DMS79 treated with DMSO at 0.1 percent for 48 hours (cell line): ENCODE measurements at places on chromosomes 11 and 22.

DNA sequence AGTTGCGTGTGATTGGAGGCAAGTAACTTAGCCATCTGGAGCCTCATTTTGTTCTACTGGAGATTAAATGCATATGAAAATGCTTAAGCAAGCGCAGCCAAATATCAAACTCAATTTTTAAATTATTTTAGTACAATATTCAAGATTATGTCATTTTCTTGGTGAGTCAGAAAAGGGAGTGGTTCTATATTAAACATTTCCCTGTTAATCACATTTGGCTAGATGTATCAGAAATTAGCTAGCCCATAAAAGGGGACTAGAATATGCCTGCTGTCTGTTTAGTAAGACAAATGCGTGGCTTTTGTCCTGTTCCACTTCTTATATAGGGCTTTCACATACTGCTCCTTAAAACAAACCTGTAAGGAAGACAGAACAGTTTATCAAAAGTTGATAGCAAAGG is 35.0 kb upstream of the BMAL1 start:
- DNase-seq = no peak

- DNase-seq = no peak
Measured at GRCh38 chr11:78180751-78181150, 7.7 kb downstream of the KCTD21 start.

DNA sequence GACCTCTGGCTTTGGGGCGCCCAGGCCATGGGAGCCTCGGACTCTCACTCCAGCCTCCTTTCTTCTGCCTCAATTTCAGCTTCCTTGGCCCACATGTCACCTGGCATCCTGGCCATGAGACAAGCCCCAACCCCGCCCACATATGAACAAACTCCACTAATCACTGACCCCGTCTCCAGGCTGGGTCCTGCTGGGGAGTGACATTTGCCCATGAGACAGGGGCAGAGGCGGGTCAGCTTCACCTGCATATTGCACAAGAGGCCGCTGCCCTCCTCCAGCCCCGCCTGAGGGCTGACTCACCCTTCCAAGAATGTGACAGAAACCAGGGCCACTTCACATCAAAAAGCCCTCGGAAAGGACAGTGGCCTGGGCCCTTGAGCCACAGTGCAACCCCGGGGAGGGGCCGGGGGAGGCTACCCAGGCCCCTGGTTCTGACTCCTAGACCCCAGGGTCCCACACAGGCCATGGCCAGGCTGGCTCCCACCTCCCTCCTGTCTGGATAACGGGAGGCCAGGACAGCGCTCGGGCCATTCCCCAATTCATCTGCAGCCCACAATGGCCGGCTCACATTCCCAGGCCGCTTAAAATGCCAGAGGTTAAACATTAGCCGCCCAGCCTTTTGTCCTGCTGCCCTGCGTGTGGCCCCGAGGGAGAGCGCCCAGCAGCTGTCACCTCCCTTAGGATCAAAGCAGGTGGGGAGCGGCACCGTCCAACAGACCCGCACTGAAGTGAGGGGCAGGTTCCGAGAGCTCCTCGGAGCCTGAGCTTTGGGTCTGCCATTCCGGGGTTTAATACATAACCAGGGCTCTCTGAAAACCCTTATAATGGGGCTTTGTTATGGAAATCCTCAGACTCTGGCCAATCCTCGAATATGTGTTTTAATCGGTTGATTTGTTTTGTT is 42.3 kb downstream of the TRMU start:
- peak; percentile 6 for DNase-seq

DNA sequence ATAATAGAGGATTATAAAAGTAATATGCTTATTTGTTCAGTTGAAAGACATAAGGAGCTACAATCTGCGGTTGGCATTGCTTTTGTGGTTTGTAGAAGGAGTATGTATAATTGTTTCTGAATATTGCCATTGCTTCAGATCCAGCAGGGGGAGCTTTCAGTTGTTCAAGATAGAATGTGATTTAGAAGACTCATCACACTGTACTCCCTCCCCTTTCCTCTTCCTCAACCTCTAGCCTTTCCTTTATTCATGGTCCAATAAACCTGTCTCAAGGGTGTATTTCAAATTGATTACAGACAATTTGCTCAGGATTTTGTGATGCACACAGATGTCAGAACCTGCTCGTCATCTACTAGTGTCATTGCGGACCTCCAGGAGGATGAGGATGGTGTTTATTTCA is 9.8 kb downstream of the PRMT3 start:
- DNase-seq = peak; percentile 43

GRCh38 chr11:1862588-1863351 is 9.9 kb downstream of the LSP1 start:
- no peak for DNase-seq

- DNase-seq = no peak
Measured at GRCh38 chr11:84333221-84333620, 1047.1 kb upstream of the CCDC90B start.

- DNase-seq = peak; percentile 88
Measured at GRCh38 chr11:35893796-35894475, 49.9 kb upstream of the LDLRAD3 start.

- DNase-seq = peak; percentile 45
Measured at GRCh38 chr11:122981388-122982264, at the start of gene BSX. BSX (minus strand) TSS chr11:122981834; CDS start chr11:122981671, 163 bp downstream.

DNA sequence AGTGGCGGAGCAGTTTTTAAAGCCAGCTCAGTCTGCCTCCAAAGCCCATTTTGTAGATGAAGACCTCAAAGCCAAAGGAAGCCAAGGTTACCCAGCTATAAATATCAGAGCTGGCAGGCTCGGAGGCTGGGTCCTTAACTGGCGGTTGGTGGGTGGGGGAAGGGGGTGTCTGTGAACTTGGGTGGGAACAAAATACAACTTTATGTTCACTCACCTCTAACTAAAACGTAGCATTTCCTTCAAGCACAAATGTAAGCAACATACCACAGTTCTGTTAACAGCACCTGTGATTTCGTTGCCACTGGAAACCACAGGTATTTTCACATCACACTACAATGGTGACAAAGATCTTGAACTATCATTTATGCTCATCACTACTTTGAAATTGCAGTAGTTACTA is 99.7 kb upstream of the SYT13 start:
- DNase-seq = no peak

GRCh38 chr11:12377824-12378593 is 638 bp downstream of the PARVA start:
- no peak for DNase-seq

DNA sequence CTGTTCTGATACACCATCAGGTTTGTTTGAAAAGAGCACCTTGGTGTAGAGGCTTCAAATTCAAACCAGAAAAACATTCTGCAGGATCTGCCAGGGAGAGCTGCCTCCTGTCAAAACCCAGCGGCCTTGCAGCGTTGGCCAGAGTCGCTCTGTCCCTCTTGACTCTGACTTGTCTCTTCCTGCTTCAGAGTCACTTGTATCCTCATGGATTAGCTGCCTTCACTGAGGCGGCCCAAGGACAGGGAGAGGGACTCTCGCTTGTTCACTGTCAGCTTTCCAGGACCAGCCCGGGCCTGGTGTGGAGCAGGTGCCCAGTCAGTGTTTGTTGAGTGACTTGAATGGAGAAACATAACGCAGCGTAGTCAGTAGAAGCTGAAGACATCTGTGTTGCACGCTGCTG is 18.0 kb downstream of the TBC1D22A start:
- DNase-seq = no peak

DNA sequence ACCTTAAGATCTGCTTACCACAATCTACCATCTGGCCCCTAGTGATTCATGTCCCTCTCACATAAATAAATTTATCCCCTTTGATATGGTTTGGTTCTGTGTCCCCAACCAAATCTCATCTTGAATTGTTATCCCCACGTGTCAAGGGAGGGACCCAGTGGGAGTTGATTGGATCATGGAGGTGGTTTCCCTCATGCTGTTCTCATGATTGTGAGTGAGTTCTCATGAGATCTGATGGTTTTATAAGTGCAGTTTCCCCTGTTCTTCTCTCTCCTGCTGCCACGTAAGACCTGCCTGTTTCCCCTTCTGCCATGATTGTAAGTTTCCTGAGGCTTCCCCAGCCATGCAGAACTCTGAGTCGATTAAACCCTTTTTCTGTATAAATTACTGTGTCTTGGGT is 37.2 kb downstream of the OR2AG2 start:
- DNase-seq = no peak

DNA sequence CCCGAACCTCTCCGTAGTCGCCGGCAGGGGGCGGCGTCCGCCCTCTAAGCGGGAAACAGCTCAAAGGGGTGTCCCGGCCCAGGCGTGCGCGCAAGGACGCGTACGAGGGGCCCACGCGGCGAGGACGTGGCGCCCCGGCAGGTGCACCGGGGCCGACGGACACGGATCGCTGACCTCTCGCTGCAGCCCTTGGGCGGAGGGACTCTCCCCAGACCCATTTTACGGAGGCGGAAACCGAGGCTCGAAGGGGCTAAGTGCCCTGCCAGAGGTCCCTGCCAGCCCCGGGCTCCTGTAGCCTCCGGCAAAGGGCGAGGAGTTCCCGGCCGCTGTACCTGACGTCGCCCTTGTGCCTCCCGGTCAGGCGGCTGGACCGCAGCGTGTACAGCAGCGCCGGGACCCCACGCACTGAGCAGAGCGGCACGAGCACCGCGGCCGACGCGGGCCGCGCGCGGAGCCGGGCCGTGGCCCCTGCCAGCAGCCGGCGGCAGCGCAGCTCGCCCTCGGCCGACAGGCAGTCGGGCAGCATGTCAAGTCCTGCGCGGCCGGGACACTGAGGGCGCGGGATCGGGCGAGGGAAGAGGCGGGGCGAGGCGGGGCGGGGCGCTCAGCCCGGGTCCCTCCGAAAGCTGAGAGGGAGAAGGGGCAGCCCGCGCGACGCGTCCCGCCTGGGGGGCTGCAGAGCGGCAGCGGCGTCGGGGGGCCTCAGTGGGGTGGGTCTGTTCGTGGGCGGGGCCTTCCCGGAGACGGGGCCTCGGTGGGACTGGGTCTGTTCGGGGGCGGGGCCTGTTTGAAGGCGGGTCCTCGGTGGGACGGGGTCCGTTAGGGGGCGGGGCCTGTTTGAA is at the start of gene NUDT8:
Gene NUDT8 (minus strand): TSS at position 552 of the 842 bp plus-strand sequence. CDS start 26 bp downstream, at position 526.
- DNase-seq = no peak
